ENCODE measurements at places on chromosomes 11 and 22.

GRCh38 chr11:1227551-1228100 lies 4.8 kb downstream of the MUC5B start:
- DNase-seq: no peak

DNA sequence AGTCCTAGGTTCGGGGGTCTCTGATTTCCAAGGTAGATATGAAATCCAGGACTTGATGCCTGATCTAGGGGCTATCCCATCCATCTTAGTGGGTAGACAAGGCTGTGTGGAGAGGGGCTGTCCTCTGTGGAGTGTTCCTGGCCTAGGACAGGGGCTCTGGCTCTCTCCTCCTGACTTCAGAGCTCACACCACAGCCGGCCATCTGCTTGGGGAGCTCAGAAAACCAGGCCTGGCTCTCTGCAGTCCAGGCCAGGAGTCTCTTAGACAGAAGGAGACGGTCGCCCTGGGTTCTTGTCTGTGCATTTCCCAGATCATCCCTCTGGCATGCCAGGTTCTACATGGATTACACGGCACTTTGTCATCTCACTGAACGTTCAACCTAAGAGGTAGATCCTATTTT lies 17.9 kb downstream of the TUB start:
- DNase-seq: no peak

- no peak for DNase-seq
These were observed 81.6 kb downstream of the SHANK2 start for GRCh38 chr11:71170624-71171423.

- no peak for DNase-seq
These were observed 21.3 kb upstream of the CTSD start for GRCh38 chr11:1784761-1785650.

DNA sequence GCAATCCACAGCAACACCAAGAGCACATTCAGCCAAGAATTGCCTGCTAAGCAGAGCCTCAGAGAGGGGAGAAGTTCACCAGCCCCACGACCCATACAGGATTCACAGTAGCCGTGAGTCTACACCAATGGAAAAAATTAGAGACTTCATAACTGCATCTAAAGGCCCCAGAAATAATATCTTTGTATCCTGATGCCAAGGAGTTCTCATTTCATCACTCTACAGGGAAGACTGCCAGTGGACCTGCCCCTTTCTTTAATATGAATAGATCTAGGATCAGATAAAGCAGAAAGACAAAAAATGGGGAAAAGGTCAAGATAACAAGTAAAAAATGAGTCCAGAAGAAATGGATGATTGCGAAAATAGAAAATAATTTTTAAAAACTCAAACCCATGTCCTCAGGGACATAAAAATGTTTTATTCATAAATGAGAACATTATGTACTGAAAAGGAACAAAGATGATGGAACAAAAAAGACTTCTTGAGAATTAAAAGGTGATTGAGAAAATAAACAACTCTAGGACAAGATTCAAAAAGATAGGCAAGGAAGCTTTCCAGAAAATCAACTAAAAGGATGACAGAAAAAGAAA lies 9.5 kb downstream of the APOL3 start:
- no peak for DNase-seq

DNA sequence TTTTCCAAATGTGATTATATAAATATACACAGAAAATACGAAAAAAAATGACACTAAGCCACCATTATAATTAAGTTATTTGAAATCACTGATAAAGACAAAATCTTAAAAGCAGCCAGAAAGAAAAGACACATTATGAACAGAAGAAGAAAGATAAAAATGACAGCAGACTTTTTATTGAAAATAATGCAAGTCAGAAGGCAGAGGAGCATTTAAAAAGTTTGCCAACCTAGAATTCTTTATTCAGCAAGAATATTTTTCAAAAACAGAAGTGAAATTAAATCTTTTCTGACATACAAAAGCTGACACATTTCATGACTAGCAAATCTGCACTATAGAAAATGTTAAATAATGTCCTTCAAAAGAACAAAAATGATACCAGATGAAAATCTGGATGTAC lies 77.8 kb downstream of the CD82 start:
- DNase-seq: no peak

- DNase-seq: no peak
These were observed 9.9 kb downstream of the TESMIN start for GRCh38 chr11:68741463-68741862.

- no peak for DNase-seq
These were observed 327 bp upstream of the MED17 start for GRCh38 chr11:93783765-93784144.

- no peak for DNase-seq
These were observed 817.4 kb downstream of the NTM start for GRCh38 chr11:132187814-132188213.

GRCh38 chr22:34975721-34976120 lies 90.2 kb upstream of the ISX start:
- DNase-seq: no peak

DNA sequence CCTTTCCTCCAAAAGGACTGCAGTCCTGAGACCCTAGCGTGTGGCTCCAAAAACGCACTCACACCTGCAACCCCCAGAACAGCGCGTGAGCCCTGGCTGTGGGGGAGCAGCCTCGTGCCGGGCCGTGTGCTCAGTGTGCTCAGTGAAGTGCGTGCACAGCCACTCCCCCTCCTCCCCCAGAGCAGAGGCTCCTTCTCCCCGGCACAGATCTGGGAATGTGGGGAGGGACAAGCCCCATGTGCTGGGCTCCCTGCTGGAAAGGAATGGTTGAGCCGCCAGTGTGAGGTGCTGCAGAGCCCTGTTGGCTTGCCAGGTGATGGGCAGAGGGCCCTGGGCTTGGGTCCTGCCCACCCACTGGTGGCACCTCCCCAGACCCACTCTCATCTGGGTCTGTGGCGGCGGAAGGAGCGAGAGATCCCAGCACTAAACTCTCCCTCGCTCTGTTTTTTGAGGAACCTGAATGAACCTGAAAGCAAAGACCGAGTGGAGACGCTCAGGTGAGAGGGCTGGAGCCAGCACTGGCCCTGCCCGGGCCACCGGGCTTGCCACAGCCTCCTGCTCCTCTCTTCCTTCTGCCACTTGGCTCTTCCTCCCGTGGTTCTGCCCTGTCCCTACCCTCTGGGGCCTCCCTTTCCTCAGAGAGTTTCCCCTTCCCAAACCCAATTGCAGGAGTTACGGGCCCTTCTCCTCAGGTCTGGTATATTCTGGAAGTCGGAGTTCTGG lies 9.0 kb downstream of the RCOR2 start:
- no peak for DNase-seq
